WTC11 (cell line): ENCODE measurements at places on chromosomes 2 and 18.

- no peak for DNase-seq
These were observed 735.4 kb upstream of the FANCL start for GRCh38 chr2:58976375-58977071.

GRCh38 chr18:35938158-35938557 is 34.3 kb upstream of the RMP24 start:
- DNase-seq = no peak

- DNase-seq = no peak
These were observed 34.5 kb downstream of the DTNA start for GRCh38 chr18:34744569-34744968.

GRCh38 chr2:120818441-120818920 is 82.8 kb downstream of the GLI2 start:
- DNase-seq = no peak

- DNase-seq = no peak
These were observed 30.1 kb upstream of the ASB1 start for GRCh38 chr2:238396663-238397062.

DNA sequence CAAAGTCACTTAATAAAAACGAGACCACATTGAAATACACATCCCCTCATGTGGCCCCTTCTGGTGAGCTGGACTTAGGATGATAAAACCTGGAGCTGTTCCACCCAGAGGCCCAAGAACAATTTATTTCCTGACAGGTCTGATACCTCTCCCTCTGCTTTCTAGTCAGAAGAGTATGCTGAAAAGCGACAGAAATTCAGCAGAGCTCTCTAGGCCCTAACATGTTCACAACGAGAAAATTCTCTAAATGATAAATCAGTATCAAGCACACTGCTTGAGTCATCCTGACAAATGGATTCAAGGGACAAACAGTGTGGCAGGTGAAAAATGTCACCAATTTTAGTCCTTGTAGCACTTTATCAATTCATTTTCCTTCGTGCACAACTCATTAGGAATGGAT is 233.5 kb downstream of the PID1 start:
- DNase-seq = no peak

- no peak for DNase-seq
These were observed 23.6 kb downstream of the QPCT start for GRCh38 chr2:37367984-37368383.

- DNase-seq = no peak
These were observed 275.6 kb downstream of the PIK3C3 start for GRCh38 chr18:42230636-42231035.

DNA sequence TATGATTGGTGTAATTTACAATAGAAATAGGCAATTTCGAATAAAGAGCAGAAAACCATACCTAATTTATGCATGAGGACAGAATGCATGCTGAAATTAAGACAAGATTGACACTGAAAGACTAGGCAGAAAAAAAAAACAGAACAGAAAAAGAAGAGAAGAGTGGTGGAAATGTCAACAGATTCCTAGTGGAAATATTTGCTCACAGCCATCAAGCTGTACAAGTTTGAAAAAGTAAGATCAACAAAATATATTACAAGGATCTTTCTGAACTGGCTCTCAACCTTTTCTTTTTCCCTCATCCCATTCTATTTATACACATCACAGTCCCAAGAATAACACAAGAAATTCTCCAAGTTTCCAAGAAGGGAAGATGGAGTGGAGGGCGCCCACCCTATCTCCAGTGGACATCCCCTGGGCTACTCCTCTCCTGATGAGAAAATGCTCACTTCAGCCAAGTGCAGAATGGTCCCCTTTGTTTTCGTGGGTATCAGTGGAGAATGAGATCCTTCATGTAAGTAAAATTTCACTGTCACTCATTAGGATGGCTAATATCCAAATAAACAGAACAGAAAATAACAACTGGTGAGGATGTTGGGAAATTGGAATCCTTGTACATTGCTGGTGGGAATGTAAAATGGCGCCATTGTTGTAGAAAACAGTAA is 51.0 kb upstream of the ZNF532 start:
- DNase-seq = no peak

- DNase-seq = no peak
These were observed 54.3 kb downstream of the VSNL1 start for GRCh38 chr2:17594533-17595401.

DNA sequence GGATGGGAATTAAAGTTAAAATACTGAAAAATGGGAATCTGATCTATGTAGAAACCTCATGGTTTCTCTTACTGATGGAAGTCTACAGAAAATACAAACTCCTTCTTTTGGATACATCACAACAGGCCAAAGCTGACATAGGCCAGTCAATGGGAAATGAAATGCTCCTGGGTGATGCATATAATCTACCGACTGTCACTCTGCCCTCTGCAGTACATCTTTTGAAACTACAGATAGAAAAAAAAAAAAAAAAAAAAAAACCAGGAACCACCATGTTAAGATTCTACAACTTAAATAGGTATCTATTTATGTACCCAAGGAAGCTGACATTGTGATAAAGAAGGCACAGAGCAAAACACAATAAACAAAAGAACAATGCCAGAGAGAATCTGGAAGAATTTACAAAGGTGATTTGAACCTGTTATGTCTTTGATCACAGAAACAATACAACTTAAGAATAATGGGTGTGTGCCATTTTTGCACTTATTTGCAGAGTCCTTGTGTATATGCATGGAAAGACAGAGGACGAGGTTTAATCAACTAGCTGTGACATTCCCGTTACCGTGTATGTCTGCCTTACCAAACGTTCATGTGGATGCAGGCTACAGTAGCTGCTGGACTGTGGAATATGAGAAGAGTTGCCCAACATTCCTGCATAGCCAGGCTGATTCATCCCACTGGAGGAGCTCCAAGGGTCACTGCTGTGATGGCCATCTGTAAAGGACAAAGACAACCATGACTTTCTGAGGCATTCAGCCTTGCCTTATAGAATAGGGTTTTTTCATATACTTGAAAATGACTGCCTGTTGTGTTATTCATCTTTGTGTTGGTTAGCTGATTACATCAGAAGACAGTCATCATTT is 312.7 kb downstream of the TCF4 start:
- no peak for DNase-seq

GRCh38 chr2:100192300-100192699 is 49.9 kb upstream of the AFF3 start:
- no peak for DNase-seq

DNA sequence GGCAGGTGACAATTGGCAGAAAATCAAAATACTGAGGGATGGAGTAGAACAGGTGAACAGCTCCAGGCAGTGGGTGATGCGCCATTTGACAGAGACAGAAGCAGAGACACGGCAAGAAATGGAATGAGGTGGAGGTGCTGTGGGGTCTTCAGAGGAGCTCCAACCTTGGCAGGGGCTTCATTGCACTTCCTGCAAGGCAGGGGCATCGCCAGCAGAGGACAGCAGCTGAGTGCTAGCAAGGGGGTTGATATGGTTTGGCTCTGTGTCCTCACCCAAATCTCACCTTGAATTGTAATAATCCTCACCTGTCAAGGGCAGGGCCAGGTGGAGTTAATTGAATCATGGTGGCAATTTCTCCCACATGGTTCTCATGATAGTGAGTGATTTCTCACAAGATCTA is 42.8 kb downstream of the CCDC68 start:
- peak; percentile 28 for DNase-seq

DNA sequence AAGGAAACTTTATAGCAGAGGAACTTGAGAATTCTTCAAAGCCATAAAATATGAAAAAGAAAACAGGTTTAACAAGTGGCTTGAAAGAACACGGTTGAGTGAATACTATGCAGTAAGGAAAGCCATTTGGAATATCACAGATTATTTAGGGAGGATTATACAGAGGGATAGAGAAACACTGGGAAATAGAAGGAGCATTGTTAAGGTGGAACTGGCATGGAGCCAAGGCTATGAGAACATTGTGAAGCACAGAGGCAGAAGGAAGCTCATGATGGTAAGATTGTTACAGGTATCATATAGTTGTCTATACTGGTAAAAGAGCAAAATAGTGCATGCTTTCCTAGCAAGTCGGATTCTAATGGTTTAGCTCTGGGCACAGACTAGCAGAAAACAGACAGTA is 87.1 kb downstream of the SS18 start:
- no peak for DNase-seq

DNA sequence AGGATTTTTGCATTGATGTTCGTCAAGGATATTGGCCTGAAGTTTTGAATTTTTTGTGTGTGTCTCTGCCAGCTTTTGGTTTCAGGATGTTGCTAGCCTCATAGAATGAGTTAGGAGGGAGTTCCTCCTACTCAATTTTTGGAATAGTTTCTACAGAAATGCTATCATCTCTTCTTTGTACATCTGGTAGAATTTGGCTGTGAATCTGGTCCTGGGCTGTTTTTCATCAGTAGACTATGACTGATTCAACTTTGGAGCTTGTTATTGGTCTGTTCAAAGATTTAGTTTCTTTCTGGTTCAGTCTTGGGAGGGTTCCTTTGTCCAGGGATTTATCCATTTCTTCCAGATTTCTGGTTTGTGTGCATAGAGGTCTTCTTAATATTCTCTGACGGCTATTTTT is 166.7 kb downstream of the ST6GAL2 start:
- DNase-seq = no peak

GRCh38 chr2:68379184-68379708 is 14.2 kb downstream of the PLEK start:
- DNase-seq = no peak

DNA sequence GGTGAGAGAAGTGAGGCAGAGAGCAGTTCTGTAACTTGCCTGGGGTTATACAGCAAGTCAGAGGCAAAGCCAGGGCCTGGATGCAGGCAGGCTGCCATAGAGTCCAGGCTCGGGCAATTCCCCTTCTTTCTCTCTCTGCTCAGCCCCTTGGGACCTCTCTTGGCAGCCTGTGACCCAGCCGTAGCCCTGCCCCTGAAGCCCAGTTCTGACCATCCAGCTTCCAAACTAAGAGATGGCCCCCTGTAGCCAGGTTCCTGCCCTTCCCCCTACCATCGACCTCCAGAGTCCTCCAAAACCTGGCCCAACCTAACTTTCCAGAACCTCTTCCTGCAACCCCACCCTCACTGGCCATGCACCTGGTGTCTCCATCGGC is 201.2 kb downstream of the CTIF start:
- no peak for DNase-seq

- DNase-seq = no peak
These were observed 138.0 kb upstream of the GPC1 start for GRCh38 chr2:240297256-240298116.

DNA sequence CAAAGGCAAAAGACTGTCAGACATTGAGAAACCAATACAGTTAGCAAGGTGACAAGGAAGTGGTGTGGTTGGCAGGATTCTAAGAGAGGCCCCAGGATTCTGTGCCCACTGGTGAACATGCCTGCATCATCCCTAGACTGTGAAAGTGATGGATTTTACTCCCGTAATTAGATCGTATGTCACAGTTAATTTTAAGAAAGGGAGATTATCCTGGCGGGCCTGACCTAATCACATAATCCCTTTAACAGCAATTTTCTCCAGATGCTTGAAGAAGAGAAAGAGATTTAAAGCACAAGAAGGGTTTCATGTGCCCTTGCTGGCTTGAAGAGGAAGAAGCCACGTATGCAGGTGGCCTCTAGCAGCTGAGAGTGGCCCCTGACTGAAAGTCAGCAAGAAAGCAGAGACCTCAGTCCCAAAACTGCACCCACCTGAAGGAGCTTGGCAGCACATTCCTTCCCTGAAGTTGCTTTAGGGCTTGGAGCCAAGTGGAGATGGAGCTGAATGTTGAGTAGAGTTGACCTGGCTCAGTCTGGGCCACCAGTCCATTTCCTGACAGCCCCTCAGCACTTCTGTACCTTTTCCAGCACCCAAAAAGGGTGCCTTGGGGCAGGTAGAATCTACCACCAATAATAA is 49.1 kb downstream of the GTF3C3 start:
- no peak for DNase-seq

DNA sequence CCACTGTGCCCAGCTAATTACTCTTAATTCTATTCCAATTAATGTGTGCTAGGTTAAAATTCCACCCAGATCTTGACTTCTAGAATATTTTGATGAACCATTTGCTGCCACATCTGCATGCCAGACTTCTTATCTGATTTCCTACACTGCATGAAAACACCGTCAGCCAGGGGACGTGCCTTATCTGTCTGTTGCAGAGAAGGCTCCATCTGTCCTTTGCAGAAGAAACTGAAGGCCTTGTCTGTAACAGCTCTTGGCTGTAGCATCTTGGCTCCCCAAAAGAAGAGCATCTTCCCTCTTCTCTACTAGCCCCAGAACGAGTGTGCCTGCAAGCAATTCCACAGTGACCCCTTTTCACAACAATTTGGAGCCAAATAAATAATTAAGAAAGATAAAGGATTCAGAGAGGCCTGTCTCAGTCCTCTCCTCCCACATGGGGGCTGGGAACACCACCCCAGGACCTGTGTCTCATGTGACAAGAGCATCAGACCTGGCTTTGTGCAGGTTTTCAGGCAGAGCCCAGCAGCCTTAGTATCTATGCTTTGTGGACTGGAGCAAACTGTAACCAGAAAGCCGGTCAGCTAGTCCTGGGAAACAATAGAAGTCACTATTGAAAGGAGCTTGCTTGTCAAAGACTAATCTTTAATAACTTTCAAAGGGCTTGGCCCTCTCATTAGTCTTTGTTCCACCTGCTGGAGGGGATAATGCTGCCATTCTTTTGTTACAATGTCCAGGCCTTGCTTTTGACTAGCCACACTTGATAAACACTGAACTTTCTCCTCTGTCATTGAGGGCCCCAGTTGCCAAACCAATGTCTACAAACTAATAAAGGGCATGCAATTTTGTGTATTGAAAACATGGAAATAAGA is 84.0 kb upstream of the NEUROD1 start:
- DNase-seq = no peak

- peak; percentile 46 for DNase-seq
These were observed 47.2 kb upstream of the ZNG1B start for GRCh38 chr2:113390124-113390849.

DNA sequence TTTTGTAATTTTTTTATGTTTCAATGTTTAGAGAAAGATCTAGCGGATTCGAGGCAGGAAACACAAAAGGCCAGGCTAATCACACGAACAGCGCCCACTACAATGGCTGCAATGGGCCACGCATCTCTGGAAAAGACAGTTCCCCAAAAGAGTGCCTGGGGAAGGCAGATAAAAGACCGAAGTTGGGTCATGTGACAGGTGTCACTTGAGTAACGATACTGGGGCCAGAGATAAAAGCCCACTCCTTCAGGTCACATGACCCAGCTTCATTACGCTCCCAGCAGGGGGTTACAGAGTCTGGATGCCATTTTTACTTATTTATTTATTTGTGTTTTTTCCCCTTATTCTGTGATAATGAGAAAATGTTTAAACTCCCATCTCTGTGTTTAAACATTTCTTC is 95.4 kb downstream of the CDK15 start:
- peak; percentile 20 for DNase-seq

DNA sequence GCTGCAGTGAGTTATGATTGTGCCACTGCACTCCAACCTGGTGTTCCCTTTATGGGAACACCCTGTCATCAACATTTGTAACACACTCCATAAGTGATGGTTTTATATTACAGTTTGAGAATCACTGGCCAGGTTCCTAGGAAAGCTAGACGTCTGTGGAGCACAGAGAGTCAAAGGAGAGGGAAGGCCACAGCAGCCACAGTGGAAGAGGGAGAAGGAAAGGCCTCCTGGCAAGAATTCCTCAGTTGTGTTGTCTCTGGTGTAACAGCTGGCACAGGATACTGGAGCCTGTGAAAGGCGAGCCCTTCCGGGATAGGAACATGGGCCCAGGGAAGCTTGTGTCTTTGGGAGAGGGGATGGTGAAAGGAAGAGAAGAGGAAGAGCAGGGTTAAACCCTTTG is 360.5 kb upstream of the PIK3C3 start:
- DNase-seq = no peak

- DNase-seq = no peak
These were observed 91.3 kb downstream of the OLA1 start for GRCh38 chr2:174157053-174157452.
